ENCODE measurements at places on chromosomes 1 and 21.

DNA sequence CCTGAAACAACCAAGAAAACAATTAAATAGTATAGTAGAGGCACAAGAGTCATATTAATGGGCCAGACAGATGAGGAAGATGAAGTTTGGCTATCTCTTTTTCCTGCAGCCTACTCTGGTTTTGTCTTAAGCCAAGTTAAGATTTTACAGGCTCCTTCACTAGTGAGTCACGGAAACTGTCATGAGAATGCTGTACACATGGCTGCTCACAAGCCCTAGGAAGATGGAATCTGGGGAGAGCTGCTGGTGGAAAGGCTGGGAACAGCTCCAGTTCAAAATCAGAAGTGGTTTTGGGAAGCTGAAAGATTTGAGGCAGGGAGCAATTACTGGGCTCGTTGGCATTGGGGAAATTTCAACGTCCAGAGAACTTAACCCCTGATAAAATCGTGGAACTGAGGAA lies 46.4 kb upstream of the S1PR1 start:
- DNase-seq: no peak

DNA sequence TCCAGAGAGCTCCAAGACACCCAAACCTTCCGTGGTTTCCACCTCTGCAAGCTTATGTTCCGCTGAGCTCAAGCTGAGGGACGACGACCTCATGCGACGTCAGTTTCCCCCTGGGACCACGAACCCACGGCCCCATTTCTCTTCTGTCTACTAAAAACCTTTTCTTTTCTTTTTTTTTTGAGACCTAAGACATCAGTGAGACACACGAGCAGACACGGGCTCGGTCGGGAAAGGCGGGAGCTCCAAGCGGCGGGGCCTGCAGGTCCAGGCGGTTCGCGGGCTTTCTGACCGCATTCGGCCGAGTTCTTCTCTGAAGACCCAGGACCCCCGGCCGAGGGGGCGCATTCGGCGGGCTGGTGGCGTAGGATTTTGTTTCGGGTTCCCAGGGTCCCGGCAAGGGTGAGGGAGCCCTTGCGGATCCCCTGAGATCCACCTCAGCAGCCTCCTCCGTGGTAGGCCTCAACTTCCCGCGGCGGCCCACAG lies 402 bp downstream of the C21orf58 start:
- DNase-seq: no peak

- DNase-seq: no peak
Observed at GRCh38 chr1:9143250-9143649, 14.3 kb upstream of the GPR157 start.

GRCh38 chr21:19468991-19469715 lies 1065.6 kb upstream of the TMPRSS15 start:
- no peak for DNase-seq

DNA sequence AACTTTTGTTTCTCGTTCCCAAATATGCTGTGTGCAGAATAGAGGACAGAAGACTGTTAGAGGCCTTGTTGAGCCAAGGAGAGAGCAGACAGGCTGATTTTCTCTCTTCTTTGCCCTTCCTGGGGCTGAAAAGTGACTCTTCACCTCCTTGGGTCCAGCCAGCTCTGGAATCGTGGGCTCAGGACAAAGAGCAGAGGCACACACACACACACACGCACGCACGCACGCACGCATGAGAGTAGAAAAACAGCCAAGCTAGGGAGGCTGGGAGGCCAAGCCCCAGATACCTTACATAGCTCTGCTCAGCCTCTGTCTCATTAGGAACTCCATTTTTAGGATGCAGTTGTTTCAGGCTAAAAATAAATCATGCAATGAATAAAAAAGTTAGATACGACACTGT lies at the start of gene CASQ2:
CASQ2 (minus strand) TSS at position 166 of the 400 bp plus-strand sequence. CDS start 173 bp downstream, outside the sequence.
- no peak for DNase-seq

GRCh38 chr1:193402037-193402436 lies 215.6 kb upstream of the B3GALT2 start:
- DNase-seq: no peak

- no peak for DNase-seq
Observed at GRCh38 chr1:235156265-235156664, 4.8 kb downstream of the RBM34 start.

DNA sequence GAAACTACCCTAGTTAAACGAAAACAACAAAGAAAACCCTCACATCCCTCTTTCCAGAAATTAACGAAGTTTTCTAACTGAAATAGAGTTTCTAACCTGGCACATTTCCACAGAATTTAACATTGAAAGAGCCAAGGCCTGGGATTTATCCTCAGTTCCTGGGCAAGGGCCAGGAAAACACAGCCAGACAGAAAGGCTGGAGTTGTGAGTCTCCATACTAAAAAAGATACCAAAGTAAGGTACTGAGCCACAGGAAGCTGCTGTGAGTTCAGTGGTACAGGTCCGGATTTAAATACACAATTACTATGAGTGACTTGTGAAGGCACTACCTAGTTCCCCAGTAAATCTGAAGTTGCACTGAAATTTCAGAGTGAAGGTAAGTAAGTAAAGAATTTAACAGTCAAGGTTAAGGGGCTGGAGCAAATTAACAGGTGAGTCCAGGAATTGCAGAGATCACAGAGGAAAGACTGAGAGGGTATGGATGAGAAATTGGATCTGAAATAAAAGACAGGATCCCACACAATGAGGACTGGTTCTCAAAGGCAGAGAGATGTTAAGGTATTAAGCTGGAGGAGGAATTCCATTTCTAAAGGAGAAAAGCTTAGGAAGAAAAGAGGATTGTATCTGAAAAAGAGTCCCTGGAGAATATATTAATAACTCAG lies 905 bp downstream of the LIX1L start:
- DNase-seq: peak; percentile 24

- no peak for DNase-seq
Observed at GRCh38 chr1:213320191-213320870, 269.3 kb downstream of the RPS6KC1 start.

DNA sequence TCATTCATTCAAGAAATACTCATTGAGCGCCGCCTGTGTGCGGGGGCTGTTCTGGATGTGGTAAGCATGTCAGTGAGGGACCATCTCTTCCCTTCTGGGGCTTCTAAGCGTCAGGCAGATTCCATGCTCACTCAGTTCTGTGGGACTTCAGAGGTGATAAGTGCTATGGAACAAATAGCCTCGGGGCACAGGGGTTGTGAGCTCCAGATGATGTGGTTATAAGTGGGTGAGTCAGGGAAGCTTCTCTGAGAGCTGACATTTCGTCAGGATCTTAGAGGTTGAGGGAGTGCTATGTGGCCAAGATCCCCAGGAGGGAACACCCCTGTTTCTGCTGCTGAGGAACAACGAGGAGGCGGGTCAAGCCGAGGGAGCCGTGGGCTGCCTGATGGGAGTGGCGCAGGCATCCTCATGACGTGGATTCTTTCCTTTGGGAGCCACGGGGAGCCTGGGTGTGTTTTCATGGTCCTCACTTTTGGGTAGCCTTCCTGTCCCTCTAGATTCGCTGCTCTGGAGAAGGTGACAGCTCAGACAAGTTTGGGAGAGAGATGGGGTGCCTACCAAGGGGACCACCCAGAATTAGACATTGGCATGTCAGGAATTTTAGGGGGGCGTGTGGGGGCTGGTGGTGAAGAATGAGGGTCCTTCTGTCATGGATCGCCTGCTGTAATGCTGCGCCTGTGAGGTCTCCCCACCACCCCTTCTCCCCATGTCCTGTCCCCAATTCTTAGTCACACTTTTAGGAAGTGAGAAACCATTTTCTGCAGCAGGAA lies 38.5 kb downstream of the HUNK start:
- DNase-seq: no peak

DNA sequence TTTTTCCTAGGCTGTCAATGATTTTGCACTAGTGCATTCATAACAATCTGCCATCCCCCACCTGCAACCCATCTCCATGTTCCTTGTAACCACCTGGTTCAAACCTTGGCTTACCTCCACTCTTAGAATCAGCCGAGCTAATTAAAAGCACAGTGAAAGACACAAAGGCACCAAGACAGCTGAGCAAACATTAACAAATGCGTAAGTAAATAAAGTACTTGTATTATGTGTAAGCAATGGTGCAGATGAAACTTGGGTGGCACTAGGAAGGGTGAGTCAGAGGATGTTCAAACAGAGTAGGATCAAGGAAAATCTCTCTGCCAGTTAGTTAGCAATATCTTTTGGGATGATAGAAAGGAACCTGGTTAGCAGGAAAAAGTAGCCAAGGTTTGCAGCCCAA lies 5.1 kb upstream of the FOXJ3 start:
- DNase-seq: no peak

DNA sequence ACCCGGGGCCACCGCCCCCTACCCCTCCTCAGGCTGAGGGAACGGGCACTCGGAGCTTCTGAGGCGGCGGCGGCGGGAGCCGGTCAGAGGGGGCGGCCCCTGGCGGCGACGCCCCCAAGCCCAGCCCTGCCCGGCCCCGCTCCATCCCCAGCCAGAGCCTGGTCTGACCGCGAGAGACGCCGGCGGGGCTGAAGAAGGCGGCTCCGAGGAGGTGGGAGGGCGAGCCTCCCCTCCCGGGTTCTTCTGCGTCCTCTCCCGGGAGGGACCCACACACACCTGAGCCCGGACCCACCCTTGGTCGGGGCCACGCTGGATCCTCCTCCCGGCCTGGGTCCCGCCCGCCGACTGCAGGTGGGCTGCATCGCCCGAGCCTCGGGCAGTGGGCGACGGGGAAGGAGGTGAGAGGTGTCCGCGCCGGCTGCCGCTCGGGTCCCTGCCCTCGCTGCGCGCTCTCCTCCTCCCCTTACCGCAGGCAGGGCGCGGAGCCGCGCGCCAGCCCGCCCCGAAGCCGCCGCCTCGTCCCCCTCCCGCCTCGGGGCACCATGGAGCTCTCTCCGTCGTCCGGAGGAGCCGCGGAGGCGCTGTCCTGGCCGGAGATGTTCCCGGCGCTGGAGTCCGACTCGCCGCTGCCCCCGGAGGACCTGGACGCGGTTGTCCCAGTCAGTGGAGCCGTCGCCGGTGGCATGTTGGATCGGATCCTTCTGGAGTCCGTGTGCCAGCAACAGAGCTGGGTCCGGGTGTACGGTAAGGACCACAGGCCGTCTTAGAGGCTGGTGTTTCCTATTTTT lies at the start of gene RASAL2:
RASAL2 (plus strand) TSS at position 154 of the 788 bp plus-strand sequence; CDS start at position 543, 389 bp downstream.
- DNase-seq: no peak

DNA sequence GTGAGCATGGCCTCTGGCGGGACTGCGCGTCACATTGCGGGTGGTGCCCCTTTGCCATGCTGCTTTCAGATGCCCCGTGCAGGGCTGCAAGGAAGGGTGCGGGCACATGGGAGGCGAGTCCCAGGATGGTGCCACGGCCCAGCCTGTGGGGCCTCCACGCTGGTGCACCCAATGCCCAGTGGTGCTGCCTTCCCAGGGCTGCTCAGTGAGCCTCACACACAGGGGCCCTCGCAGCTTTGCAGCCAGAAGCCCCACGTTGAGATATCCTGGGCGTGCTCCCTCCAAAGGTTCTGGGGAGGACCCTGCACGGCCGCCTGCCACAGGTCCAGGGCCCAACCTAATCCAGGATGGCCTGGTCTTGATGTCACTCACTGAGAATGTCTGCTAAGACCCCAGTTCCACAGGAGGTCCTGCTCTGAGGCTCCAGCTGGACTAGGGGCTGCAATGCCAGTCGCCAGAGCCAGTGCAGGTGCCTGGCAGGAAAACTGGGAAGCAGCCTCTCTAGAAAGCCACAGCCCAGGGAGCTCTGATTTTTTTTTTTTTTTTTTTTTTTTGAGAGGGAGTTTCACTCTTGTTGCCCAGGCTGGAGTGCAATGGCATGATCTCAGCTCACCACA lies 34.1 kb upstream of the PRSS38 start:
- DNase-seq: no peak

- DNase-seq: no peak
Observed at GRCh38 chr1:32724678-32725614, 22.4 kb upstream of the SYNC start.

GRCh38 chr1:243505986-243506689 lies 250.3 kb downstream of the SDCCAG8 start:
- DNase-seq: no peak

DNA sequence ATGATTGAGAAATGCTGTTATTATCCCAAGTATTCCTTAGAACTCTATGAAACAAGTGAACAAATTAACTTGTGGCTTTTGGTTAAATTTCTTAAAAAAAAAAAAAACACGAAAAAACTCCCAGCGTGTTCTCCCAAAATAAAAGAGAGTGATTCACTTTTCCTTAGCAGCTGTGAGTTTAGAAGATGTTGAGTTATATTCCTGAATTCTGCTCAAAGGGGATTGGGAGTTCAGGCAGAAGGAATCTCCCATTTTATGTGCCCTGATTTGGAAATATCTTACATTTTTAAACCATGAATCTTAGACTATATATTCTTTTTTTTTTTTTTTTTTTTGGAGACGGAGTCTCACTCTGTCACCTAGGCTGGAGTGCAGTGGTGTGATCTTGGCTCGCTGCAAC lies 34.3 kb downstream of the SMG7 start:
- no peak for DNase-seq

DNA sequence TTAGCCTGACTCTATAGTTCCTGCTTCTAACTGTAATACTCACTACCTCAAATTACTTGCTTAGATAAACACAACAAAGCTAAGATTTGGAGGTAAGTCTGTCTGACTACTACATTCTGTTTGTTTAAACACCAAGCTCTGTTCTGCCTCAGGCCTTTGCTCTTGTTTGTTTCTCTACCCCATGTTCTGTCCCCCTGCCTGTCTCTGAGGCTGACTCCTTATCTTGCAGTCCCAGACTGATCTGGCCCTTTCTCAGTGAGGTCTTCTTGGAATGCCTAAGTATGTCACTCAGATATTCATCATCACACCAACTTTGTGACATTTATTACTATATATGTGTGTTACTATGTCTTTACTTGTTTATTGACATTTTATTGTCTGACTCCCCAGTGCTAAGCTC lies 425.5 kb downstream of the LMO4 start:
- DNase-seq: no peak

DNA sequence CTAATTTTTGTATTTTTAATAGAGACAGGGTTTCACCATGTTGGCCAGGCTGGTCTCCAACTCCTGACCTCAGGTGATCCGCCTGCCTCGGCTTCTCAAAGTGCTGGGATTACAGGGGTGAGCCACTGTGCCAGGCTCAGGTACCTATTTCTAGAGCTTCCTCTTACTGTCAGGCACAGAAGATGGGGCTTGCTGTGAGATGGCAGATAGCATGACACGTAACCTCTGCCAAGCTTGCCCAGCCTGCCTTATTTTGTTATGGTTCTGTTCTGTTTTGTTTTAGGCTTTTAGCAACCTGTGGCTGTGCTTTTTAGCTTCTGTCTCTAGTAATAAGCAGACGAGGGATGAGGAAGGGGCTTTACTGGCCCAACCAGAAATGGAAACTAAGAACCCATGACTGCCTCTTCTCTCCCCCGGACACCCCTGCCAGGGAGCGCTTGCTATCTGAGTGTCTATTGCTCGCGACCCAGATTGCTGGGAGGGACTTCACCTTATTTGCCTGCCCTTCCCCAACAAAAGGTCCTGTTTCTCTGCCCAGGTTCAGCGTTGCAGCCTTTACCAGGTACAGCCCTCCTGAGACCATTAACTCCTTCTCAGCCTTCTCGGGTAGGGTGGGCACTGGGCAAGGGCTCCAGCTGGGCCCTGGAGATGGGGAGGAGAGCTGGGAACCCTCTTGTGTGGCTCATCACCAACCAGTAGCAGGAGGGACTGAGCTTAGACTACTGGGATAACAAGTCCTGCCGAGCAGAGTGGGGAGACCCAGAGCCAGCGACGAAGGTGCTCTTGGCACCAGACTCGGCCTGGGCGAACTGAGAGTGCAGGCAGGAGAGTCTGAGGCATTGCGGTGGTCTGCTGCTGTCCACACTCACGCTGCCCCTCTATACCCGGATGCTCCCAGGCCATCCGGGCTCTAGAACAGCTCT lies 13.5 kb upstream of the LGR6 start:
- DNase-seq: no peak

- no peak for DNase-seq
Observed at GRCh38 chr1:245683676-245684075, 528.9 kb downstream of the KIF26B start.

GRCh38 chr1:14173598-14173997 lies 424.9 kb upstream of the KAZN start:
- no peak for DNase-seq
